ENCODE measurements at places on chromosomes 6 and 20.

- no peak for DNase-seq
Measured at GRCh38 chr6:26414281-26414680, 12.2 kb downstream of the BTN3A1 start.

DNA sequence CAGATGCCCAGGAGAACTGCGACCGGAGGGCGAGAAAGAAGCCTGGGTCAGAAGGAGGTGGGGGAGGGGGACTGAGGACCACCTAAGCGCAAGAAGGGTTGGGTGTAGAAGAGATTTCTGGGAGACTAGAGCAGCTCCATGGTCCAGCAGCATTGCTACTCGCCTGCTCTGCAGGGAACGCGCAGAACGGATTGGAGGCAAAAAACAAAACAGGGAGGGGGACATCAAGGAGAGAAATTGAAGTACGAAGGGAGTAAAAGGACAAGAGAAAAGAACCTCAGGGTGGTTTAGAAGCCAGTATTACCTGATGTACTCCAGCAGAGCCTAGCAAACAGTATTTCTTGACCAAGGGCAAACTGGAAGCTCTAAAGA, 537 bp upstream of the GABBR1 start:
- DNase-seq, result no peak

DNA sequence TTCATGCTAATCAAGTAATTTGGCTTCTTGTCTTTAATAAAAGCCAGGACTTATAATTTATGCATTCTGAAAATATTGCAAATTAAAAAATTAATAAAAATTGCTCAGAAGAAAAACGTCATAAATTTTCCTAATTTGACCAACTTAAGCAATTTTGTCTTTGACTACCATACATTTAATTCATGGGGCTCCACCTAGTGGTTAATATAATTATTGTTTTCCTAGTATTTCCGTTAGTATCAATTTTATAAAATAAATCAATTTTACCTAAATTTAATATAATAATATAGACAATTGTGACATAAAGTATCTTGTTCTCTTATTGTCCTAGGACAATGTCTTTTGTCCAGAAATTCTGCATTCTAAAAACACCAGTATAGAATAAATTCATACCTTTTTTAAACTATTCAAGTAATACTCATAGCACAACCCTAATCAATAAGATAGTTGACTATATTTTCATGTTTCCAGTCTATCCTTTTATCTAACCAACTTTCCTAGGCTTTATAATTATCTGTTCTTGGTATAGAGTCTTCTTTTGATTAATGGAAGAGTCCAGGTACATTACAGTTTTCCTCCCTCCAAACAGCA, 319.9 kb downstream of the TRDN start:
- DNase-seq, result no peak

DNA sequence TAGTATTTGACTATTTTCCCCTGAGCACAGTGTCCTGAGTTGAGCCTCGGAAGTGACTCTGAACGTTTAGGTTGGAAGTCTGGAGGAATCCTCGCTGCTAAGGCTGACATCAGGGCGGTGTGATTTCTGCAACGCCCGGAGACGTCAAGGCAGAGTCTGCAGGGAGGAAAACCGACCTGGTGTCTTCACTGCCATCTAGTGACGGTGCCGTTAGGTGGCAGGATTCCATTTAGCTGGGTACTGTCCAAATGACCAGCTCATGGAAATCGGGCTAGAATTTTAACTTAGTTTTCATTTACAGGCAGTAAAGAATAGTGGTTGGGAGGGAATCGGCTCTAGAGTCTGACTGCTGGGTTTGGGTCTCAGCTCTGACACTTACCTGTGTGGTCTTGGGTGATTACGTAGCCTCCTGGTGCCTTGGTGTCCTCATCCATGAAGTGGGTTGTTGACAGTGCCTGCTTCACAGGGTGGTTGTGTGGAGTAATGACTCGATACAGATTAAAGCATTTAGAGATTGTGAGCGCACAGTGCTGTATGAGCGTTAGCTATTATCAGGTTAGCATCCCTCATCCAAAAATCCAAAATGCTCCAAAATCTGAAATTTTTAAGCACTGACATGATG, 35.0 kb downstream of the FOXF2 start:
- no peak for DNase-seq

DNA sequence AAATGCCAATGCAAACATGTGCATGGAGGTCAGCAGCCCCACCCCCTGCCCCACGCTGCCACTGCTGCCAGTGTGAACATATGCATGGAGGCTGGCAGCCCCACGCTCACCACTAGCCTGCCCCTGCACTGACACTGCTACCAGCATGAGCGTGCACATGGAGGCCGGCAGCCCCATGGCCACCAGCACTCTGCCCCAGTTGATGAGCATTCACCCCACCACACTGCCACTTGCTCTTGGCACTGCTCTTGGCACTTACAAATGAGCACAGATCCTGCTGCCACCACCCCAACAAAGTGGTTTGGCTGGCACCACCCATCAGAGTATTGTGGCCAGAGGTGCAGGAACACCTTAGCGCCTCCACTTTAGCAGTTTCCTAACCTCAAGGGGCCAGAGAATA, 174.1 kb downstream of the KHDC1L start:
- no peak for DNase-seq

DNA sequence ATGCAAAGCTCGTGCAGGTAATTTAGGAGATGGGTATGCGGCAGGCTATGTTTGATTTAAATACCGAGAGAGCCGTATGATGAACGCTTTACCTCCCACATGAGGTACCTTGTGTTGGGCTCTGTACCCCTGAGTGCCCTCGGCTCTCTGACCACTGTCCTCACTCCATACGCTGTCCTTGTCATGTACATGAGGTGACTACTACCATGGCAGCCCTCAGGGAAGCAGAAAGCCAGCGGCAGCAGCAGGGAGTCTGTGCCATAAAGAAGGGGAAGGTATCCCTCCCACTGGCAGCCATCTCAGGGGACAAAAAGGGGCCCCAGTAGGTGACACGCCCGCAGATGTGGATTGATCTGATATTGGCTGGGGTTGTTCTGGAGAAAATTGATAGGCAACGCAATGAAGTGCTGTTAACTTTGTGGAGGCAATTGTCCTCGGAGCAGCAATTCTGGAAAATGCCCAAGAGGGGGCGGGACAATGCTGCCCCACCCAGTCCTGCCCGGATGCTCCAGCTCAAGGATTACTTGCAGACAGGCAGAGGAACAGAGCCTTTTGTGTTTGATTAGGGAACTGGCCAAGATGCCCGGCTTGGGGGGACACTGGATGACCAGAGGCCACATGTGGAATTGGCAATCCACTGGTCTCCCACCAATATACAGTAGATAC, 38.0 kb upstream of the HSF2 start:
- DNase-seq, result no peak

DNA sequence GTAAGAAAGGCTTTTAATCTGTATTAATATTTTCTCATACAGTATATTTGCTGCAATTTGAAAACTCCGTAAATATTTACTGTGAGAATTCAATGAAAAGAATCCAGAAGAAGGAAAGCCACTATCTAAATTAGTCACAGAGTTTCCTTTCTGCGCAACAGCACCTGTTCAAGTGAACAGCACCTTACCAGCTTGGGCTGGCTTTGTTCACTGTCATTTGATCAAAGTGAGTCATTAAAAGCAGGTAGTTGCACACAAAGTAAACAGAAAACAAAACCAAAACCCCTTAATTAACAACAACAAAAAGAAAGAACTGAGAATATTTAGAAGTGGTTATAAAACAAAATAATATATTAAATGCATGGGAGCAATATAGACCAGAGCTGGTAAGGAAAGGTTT, 12.8 kb downstream of the SMLR1 start:
- DNase-seq, result no peak
